Metanephros (tissue), 2 donors: ENCODE measurements at places on chromosomes 3 and 15. TPM values are rescaled to one million over a fixed set of nuclear protein-coding genes. Genes with fewer than 3 reads are reported as not detected.

Gene MCF2L2
- total RNA-seq: 0.53 TPM

Gene NOX5
- 0.23 TPM for total RNA-seq

Gene ADAMTSL3
- total RNA-seq: 11.9 TPM

Gene RAB6B
- total RNA-seq: 5.3 TPM

Gene ADCY5
- 17.2 TPM for total RNA-seq

Gene PSMD2
- total RNA-seq: 173 TPM

Gene FBXO40
- 1.5 TPM for total RNA-seq

Gene SCAANT1
- not detected for total RNA-seq

Gene STRA6
- total RNA-seq: 14.9 TPM
